Cortex of kidney (tissue), 1 donor: ENCODE measurements at places on chromosomes 3 and 15.

DNA sequence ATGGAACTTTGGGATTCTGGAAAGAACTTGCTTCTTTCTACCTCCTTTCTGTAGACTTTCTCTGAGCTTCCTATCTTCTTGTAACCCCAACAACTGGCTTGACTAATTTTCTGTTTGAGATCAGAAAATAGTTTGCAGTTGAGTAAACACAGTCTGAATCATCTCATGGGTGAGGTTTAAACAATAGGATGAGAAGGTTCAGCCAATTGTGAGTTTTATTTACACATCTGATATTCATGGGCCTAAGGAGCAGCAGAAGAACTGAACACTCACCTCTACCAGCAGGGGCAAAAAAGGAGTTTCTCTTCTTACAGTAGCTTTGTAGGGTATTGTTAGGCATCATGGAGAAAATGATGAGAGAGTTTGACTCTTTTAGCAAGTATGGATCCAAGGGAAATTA lies 54.2 kb downstream of the DTWD1 start:
- no peak for DNase-seq

DNA sequence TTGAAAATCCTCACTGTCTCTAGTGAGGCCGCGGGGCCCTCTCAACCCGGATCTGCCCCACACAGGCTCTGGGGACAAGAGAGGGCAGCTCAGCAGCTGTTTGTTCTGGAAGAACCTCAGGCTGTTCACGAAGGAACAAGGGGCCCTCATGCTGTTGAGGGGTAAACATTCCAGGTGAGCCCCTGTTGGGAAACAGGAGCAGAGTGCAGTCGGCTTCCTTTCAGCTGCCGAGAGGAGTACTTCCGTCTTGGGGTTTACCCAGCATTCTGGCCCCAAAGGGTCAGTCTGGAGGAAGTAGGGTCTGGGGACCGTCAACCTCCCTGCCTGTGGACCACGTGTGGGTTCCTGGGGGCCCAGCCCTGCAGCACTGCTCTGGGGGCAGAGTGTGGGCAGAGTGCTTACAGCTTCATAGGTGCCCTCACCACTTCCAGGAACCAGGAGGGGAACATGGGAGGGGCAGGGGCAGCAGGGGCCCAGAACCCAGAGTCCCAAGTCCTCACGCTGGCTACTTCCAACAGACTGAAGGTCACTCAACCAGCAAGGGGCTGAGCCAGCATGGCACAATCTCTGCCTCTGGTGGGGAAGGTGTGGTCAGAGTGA lies 49.2 kb upstream of the CTSH start:
- no peak for DNase-seq

DNA sequence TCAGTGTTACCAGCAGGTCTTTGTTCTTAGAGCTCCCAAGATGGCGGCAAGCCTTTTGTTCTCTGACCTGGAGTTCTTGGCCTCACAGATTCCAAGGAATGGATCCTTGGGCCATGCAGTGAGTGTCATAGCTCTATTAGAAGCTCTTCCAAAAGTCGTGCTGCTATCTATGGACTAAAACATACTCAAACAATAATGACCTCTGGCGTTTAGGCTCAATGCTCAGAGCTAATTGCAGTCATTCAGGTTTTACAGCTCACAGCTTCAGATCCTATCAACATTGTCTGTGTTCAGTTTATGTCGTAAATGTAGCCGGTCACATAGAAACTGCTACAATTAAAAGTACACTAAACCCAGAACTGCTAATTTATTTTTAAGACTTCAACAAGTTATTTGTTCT lies 22.2 kb downstream of the CCRL2 start:
- DNase-seq: no peak

GRCh38 chr3:53795176-53795575 lies 51.0 kb downstream of the CHDH start:
- DNase-seq: no peak

DNA sequence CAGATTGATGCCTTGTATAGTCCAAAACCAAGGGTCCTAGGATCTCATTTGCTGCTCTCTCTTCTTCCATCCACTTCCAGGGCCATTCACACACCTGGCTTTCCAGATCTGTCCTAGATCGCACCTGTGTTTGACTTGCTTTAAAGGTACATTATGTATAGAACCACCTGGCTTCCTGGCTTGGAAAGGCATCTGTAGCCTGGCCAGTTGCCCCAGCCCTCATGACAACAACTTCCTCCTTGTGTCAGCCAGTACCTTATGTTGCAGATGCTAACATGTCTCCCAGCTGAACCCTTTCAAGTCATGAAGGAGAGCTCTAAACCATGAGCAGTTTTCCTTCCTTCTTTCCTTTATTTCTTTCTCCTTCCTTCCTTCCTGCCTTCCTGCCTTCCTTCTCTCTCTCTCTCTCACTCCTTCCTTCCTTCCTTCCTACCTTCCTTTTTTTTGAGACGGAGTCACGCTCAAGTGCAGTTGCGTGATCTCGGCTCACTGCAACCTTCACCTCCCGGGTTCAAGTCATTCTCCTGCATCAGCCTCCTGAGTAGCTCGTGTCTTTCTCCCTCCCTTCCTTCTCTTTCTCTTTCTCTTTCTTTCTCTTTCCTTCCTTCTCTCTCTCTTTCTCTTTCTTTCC lies 2.5 kb upstream of the HTR3C start:
- no peak for DNase-seq

GRCh38 chr15:62874959-62875625 lies 167.5 kb upstream of the TPM1 start:
- DNase-seq: no peak

GRCh38 chr3:196995646-196996355 lies 27.2 kb upstream of the PIGZ start:
- DNase-seq: no peak

DNA sequence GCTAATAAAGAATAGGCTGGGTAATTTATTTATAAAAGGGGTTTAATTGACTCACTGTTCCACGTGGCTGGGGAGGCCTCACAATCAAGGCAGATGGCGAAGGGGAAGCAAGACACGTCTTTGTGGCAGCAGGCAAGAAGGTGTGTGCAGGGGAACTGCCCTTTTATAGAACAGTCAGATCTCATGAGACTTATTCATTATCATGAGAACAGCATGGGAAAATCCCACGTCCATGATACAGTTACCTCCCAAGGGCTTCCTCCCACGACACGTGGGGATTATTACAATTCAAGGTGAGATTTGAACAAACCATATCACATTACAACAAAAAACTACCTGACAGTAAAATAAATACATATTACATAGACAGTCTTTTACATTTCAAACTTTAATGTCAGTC lies 414.9 kb downstream of the NAALADL2 start:
- DNase-seq: no peak

DNA sequence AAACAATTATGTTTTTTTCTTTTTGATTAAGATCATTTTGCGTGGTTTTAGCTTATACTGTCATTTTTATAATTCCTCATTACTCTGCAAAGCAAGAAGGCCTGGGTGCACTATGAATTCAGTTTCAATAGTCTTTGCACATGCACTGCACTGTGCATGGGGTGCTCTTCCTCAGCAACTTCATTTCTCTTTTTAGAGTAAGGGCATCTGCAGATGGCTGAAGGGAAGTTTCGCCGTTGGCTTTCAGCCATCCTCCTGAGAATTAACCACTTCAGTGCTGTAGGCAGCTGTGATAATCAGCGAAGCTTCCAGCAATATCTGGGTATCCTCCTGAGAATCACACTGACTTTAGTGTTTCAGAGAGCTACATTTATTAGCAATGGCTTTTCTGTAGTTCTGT lies 284.8 kb downstream of the GBE1 start:
- DNase-seq: no peak

- DNase-seq: no peak
Observed at GRCh38 chr3:184154885-184155643, at the start of gene DVL3. DVL3 (plus strand) TSS chr3:184155377; CDS start chr3:184155636, 259 bp downstream.

GRCh38 chr3:146133441-146133840 lies 27.5 kb downstream of the PLOD2 start:
- no peak for DNase-seq

DNA sequence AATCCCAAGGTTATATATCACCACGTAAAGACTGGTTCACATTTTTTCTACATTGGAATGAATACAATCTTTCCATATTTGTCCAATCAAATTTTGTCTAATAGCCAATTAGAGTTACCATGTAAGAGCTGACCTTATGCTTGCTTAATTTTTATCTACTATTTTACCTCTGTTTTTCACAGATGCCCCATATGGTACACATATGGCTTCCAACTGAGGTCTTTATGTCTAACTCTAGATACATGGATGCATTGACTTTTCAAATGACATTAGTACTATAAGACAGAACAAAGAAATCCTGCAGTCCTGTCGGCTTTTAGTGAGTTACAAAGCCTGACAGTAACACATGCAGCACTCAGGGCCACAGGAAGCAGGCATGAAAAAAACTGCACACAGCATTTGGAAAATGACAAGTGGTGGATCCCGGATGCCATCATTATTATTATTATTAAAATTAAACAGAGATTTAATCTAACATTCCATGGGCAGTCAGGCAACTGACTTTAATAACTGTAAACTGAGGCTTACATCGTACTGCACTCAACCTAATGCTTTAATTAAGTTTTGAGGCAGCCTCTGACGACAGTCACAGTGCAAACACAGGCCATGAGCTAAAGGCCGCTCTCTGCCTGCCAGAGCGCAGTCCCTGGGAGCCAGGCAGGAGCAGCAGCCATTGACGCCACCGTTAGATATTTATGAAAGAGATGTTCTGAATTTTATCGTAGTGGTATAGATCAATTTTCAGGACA lies 113.9 kb upstream of the TMCO5A start:
- no peak for DNase-seq

DNA sequence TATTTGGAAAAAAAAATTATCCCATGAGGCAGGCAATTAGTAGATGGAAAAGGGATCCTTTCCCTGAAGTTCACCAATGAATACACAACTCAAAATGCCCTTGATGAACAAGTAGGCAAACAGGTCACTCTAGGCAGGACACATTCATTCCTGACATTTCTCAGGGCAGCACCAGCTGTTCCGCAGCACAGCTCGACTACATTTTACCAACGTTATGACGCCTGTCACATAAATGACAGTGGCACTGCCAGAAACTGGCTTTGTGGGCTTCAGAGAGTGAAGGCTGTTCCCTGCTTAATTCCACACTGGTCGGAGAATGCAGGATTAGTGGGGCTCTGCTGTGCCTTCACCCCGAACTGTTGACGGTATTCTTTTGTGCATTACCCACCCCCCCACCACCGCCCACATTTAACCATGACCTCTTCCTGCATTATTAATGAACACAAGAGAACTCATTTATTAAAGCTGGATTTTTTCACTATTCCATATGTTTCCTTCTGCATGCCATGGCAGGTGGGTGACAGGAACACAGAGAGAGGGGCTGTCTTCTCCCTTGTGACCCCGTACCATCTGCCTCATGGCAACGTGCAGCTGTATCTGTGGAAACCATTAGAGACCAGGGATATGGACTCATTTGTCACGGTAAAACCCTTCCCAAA lies 197.6 kb downstream of the PDZRN3 start:
- no peak for DNase-seq

DNA sequence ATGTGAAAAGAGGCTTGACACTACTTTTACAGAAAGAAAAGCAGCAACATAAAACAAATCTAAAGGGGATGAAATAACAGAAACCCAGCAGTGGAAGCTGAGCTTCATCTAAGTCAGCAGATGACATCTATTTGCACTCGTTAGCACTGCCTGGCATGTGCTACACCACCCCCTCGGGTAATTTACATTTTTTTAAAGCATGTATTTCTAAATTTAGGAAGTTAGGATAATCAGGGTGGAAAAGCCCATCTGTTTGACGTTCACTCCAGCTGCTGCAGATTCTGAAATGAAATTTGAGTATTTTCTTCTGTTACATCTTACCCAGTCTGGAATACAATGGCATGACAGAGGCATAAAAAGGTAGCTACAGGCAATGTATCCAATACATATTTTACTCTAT lies 20.7 kb downstream of the IGSF11 start:
- no peak for DNase-seq

- DNase-seq: no peak
Observed at GRCh38 chr15:88624156-88624970, 3.2 kb downstream of the AEN start.

DNA sequence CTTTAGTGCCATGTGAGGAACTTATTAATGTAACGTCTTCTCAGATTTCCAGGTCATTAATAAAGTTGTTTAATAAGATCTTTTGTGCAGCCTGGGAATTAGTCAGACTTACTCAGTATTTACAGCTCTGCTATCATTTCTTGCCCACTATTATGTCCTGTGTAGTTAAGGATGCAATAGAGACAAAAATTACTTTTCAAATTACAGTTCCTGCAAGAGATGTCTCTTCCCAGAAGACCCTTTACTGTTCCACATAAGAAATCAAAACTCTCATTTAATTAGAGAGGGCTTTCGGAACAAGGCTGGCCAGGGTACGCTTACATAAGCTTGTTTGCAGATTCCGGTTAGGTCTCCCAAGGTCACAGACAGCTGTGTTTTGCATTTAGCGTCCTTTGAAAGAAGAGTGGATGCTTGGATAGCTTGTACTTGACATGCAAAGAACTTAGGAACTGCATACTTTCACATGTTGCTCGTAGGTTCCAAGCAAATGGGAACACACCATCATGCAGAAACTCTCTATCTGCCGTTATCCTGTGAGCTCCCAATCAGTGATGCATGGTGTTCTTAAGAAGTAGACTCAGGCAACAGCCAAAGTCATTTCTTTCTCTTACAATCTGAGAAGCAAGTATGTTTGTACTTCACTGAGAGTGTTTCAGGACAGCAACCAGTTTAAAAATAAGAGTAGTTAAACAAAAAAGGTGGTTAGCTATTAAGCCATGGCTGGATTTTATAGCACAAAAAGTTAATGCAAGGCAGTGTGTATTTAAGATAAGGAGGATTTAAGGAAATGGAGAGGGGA lies 37.4 kb downstream of the FILIP1L start:
- no peak for DNase-seq

DNA sequence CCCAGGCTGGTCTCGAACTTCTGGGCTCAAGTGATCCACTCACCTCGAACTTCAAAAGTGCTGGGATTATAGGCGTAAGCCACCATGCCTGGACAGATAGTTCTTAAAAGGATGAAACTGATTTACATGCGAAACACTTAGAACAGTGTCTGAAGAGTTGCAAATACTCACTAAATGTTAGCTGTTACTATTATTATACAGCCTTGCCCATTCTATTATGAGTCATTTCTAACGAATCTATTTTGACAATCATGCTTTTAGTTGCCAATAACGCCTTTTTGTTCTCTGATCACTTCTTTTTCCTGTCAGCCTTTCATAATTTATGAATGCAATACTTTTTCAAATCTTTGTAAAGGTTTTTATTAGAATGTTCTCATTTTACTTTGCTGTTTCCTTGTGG lies 112.7 kb downstream of the SNRK start:
- DNase-seq: no peak
